ENCODE measurements at places on chromosomes 6 and 20. TPM values are rescaled to one million over a fixed set of nuclear protein-coding genes. Genes with fewer than 3 reads are reported as not detected.

GRCh38 chr20:43925215-43925614 is 10.6 kb downstream of the TOX2 start:
- DNase-seq: no peak

DNA sequence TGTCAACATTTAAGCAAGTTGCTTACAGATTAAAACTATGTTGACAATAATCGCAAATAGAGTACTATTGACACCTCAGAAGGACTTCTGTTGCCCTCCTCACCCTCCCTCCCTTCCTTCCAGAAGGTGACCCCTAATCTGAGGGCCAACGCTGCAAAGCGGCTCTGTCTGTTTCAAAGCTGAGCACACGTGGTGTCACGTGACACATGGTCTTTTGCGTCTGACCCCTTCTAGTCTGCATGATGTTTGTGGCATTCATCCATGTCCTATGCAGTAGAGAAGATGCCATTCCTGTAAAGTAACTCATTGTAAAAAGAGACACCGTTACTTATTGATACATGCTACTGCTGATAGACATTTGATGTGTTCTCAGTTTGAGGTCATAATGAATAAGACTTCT is 182.3 kb downstream of the THBS2 start:
- no peak for DNase-seq

DNA sequence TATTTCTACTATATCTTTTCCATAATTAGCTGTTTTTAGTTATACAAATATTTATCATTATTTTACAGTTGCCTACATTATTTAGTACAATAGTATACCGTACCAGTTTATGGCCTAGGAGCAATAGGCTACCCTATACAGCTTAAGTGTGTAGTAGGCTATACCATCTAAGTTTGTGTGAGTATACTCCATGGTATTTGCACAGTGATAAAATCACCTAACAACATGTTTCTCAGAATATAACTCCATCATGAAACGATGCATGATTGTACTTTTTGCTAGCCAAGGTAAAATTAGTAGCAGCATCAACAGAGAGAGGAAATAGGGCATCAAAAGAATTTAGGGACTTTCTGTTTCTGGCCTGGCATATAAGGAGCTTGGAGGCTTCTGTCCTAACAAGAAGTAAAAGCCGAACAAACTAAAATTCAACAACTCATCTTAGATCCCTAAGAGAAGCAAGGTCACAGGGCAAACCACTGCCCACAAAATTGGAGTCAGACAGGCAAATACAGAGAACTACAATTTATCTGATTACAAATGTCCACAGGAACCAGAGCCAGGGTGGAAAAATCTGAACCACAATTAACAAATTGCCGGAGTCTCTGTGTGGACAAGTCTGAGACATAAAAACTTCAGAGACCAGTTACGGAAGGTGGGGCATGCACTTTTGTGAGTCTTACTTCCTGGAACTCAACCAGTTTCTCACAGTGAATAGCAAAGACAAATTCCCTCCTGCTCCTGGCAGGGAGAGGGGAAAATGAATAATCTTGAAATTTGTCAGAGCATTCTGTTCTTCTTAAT is 671.4 kb downstream of the RFPL4B start:
- peak; percentile 100 for DNase-seq

- no peak for DNase-seq
These were observed 74.4 kb downstream of the NFATC2 start for GRCh38 chr20:51467956-51468626.

- peak; percentile 6 for DNase-seq
These were observed 89.9 kb upstream of the ECI2 start for GRCh38 chr6:4225161-4225872.

DNA sequence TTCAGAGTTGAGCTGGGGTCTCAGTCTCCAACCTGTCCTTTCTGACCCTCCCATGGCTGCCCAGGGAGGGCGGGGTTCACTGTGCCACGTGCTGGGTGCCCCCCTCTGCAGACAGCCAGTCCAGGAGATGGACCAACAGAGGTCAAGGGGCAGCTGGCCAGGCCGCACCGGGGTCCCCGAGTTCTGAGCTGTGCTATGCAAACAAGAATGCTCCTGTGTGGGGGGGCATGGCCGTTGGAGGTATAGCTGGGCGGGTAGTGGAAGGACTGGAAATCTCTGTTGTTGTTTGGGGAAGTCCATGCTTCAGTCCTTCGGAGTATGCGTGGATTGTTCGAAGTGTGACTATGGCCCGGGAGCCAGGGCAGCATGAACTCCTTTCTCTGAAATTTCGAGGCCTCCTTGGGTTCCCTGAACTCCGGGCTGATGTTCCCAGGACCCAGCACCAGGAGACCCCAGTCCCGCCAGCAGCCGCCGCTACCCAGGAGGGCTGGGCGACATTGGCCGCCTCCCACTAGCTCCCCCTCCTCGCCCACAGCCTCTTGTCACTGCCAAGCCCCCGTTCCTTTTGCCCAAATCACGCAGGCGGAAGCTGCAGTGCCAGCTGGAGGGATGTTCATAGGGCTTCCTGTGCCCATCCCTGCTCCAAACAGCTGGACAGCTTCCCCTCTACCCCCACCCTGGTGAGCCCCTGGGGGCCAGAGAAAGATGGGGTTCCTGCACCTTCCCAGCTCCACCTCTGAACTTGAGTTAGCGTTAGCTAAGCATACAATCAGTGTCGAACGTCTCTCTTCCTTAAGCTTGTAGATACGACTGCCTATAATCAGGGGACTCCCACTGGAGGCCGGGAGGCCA is 126.6 kb downstream of the TAF4 start:
- DNase-seq: no peak

DNA sequence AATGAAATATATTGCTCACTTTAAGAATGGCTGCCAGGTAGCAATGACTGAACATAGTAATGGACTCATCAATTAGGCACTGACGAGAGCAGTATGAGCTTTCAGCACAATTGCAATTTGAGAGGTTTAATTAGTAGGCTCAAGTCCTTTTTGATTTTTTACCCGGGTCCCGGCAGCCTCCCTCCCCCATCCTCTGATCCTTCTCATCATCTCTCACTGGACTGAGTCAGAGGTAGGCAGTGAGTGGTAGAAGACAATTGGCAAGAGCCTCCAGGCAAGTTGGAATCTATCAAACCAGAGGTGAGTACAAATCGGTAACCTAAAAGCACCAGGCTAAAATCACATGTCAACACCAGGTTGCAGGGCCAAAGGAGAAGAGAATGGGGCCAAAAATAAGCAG is 107.9 kb downstream of the DCDC2 start:
- DNase-seq: no peak

DNA sequence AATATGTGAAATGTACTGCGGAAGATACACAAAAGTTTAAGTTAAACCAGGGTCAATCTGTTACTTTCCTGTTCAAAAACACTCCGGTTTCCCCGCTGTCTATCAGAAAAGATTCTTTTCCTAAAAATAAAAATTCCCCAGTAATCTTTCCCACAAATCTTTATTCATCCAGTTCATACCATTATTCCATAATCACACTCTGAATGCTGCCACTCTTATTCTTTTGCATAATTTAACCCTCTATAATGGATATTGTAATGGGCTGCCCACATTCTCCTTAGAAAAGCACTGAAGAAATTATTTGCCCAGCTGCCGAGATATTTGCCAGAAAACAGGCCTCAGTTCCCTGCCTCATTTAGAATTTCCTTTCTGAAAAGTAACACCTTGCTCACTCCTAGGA is 68.6 kb downstream of the EPHA7 start:
- DNase-seq: no peak

The TRIM31 gene
- not detected for total RNA-seq

The DYNLT2 gene
- 1.0 TPM for total RNA-seq

The LHFPL5 gene
- total RNA-seq: not detected

Data from astrocyte (in vitro differentiated cells and primary cell).